ENCODE measurements at places on chromosomes 16 and 17. TPM values are rescaled to one million over a fixed set of nuclear protein-coding genes. Genes with fewer than 3 reads are reported as not detected.

Gene ENPP7
- 0.05 TPM for total RNA-seq

Gene ALOX15B
- total RNA-seq = 0.24 TPM

Gene MT1A
- total RNA-seq = 1.2 TPM

Gene TEX19
- 0.57 TPM for total RNA-seq

Gene PIMREG
- 15.1 TPM for total RNA-seq

Gene GDPD3
- total RNA-seq = 1.3 TPM

Gene RNU2-1
- not detected for total RNA-seq

- no peak for DNase-seq
- no peak overlapping the region for H3K27ac ChIP-seq
- no peaks in the 10 kb centered on the region for H3K27me3 ChIP-seq
- no peak overlapping the region for H3K4me3 ChIP-seq
- H3K4me1 ChIP-seq = no peaks in the 10 kb centered on the region
These were observed 1.8 kb upstream of the CDRT4 start for GRCh38 chr17:15469260-15469659.

GRCh38 chr17:51682115-51682514, 421.8 kb downstream of the UTP18 start:
- no peaks in the 10 kb centered on the region for H3K27me3 ChIP-seq
- no peaks in the 10 kb centered on the region for H3K4me1 ChIP-seq
- no peak overlapping the region for H3K27ac ChIP-seq
- no peak for DNase-seq

DNA sequence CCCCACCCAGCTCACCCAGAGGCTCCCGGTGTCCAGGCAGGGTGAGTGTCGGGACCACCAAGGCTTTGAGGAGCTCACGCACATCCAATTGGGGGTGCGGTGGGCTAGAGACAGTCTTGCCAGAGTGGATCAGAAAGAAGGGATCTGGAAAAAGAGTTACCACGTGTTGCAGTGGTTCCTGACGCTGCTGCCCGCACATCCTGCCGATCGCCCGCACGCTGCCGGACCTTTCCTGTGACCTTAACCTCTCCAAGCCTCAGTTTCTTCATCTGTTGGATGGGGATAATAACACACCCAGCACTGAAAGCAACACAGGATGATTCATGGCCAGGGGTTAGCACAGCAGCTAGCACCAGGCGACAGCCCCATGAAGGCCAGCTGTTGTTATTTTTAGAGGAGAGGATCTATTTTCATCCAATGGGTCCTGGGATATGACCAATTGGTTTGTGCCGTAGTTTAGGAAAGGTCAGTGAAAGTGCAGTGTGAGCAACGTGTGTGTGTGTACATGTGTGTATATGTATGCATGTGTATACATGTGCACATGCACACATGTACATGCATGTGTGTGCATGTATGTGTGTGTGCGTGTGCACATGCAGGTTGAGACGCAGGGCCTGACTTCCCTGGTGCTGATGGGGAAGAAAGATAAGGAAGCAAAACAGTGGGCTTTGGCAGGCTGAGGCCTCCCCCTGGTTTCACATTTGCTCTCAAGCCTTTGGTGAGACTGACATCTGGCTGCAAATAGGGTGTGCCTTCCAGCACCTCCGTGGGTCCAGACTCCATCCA, 2.5 kb downstream of the ITGAX start:
- no peaks in the 10 kb centered on the region for H3K27me3 ChIP-seq
- H3K27ac ChIP-seq = no peak overlapping the region
- no peaks in the 10 kb centered on the region for H3K36me3 ChIP-seq
- no peak overlapping the region for H3K4me3 ChIP-seq

DNA sequence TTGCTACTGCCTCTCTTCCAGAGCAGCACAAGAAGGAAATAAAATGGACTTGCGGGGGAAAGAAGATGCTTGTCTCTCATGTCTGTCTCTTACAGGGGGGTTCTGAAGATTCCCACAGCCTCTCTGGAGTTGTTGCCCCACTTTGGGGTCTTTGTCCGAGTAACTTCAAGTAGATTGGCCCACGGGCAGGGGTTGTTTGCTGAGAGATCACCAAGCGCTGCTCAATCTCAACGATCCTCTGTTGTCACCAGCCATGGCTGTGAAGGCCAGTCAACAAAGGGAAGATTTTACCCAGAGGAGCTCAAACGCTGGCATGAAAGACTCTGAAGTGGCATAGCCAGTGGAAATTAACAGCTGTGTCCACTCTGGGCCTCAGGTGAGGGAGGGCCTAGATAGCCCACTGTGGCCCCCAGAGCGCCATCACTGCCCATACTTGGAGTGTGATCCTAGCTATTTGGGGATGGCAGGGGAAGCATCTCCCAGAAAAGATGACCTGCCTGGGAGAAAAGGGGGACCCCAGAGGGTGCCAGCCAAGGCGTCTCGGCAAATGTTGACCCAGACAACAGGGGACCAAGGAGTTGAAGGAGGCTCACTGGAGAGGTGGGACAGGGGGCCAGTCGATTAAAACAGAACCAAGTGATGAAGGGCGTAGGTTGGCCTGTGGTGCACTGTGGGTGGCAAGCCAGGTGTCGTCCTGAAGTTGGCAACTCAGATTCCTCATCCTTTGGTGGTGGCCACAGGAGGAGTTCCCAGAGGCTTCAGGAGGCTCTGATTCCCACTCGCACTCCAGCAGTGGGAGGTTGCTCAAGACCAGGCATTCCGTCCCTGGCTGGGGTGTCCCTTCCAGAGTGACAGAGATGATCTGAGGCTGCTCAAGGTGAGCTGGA, 28.0 kb downstream of the SLC13A5 start:
- no peak overlapping the region for H3K27ac ChIP-seq
- H3K4me1 ChIP-seq = no peaks in the 10 kb centered on the region
- H3K27me3 ChIP-seq = peaks cover 21% of the 10 kb centered on the region

- peaks cover 89% of the 10 kb centered on the region for H3K27me3 ChIP-seq
- no peaks in the 10 kb centered on the region for H3K4me1 ChIP-seq
- H3K36me3 ChIP-seq = no peaks in the 10 kb centered on the region
- H3K27ac ChIP-seq = no peak overlapping the region
These were observed 428 bp upstream of the SALL1 start for GRCh38 chr16:51151435-51151960.

- H3K4me1 ChIP-seq = no peaks in the 10 kb centered on the region
- H3K36me3 ChIP-seq = no peaks in the 10 kb centered on the region
- no peak for DNase-seq
- H3K4me3 ChIP-seq = no peak overlapping the region
- no peak overlapping the region for H3K27ac ChIP-seq
These were observed 254.6 kb downstream of the HS3ST3A1 start for GRCh38 chr17:13346996-13347762.

DNA sequence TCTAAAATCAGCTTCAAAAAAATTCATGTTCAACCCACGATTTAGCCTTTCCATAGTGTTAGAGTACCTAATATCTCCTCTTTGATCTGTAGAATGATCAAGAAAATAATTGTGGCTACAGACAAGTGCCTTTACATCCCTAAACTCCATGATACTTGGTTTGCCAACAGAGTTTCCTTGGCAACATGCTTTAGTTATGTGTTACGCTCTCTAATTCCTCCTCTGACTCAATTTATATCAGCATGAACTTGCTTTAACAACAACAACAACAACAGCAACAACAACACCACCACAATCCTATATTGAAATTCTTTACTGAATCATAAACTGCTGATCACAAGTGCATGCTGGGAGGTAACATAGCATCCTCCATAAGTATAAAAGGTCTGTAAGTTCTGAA, 757.8 kb downstream of the CDH11 start:
- no peak for DNase-seq
- no peak overlapping the region for H3K27ac ChIP-seq
- no peaks in the 10 kb centered on the region for H3K36me3 ChIP-seq
- no peaks in the 10 kb centered on the region for H3K27me3 ChIP-seq
- no peaks in the 10 kb centered on the region for H3K4me1 ChIP-seq

DNA sequence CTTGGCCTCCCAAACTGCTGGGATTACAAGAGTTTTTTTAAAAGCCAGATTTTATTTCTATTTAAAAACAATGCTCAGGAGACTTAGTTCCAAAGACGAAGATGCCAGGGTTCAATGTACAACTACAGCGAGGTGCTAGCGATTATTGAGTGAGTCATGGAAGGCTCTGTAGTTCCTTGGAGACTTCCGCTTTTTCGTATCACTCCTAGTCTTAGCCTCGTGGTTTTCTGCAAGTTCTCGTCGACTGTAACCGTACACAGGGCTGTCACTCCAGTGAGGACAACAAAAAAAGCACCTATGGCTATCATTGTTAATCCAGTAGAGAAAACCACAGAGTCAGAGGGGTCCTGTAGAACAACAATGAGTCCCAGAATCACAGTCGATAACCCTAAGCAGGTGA, 22.7 kb upstream of the ZC3H7A start:
- no peaks in the 10 kb centered on the region for H3K36me3 ChIP-seq
- no peak overlapping the region for H3K27ac ChIP-seq
- no peak for DNase-seq
- H3K4me1 ChIP-seq = no peaks in the 10 kb centered on the region

DNA sequence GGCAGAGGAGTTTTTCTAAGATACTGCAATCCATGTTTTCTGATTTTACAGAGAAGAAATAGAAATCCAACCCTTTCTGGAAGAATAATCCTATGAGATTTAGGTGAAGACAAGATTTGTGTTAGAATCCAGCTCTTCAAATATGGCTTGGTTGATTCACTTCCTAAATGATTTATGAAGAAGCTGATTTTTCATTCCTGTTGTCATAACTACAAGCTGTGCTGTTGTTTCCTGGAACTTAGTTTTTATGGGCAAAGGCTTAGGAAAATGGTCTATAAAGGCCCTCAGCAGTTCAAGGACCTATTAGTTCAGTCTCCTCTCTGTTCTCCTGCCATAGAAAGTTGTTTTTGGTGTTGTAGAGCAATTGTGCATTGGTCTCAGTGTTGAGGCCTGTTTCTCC, 174.2 kb upstream of the FAM20A start:
- H3K4me1 ChIP-seq = no peaks in the 10 kb centered on the region
- H3K36me3 ChIP-seq = no peaks in the 10 kb centered on the region
- H3K27me3 ChIP-seq = no peaks in the 10 kb centered on the region

GRCh38 chr16:58187092-58187491, 10.8 kb downstream of the CSNK2A2 start:
- H3K4me1 ChIP-seq = no peaks in the 10 kb centered on the region
- H3K27me3 ChIP-seq = no peaks in the 10 kb centered on the region
- H3K36me3 ChIP-seq = peaks cover 38% of the 10 kb centered on the region
- no peak for DNase-seq
- H3K27ac ChIP-seq = no peak overlapping the region
- no peak overlapping the region for H3K4me3 ChIP-seq

- H3K27ac ChIP-seq = peak overlapping the region; percentile 81
- H3K4me1 ChIP-seq = peaks cover 46% of the 10 kb centered on the region
- DNase-seq = peak; percentile 80
- H3K4me3 ChIP-seq = peak overlapping the region; percentile 21
- H3K36me3 ChIP-seq = no peaks in the 10 kb centered on the region
- H3K27me3 ChIP-seq = no peaks in the 10 kb centered on the region
These were observed 6.4 kb downstream of the THRA start for GRCh38 chr17:40068917-40069750.

- peaks cover 5% of the 10 kb centered on the region for H3K36me3 ChIP-seq
- peaks cover 57% of the 10 kb centered on the region for H3K4me1 ChIP-seq
- peaks cover 11% of the 10 kb centered on the region for H3K27me3 ChIP-seq
These were observed 16.0 kb downstream of the CBFA2T3 start for GRCh38 chr16:88961011-88961410.

Measured in thymus (tissue), 14 donors.